ENCODE measurements at places on chromosomes 1 and 21. TPM values are rescaled to one million over a fixed set of nuclear protein-coding genes. Genes with fewer than 3 reads are reported as not detected.
A peak's percentile ranks its signal among the peaks of the same experiment; 100 is the strongest.

- no peaks in the 10 kb centered on the region for H3K36me3 ChIP-seq
- no peak for DNase-seq
- H3K4me1 ChIP-seq = no peaks in the 10 kb centered on the region
- H3K4me3 ChIP-seq = no peak overlapping the region
- H3K27me3 ChIP-seq = no peaks in the 10 kb centered on the region
Measured at GRCh38 chr1:15756143-15757015, 2.2 kb upstream of the FBLIM1 start.

DNA sequence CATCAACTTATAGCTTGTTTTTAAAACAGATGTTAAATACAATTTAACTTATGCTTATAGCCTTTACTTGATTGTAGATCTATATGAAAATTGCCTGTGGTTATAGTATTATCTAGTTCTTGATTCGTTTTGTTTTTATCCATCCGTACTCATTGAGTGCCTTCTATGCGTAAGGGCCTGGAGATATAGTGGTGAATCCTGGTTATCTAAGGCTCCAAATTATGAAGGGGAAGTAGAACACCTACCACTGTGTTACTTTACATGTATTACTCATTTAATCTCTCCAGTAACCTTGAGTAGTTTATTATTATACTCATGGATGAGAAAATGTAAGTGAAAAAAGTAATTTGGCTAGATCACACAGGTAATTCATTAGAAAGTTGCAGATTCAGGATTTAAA, 121.8 kb downstream of the OSBPL9 start:
- H3K27me3 ChIP-seq = no peaks in the 10 kb centered on the region
- no peak overlapping the region for H3K27ac ChIP-seq
- H3K4me3 ChIP-seq = no peak overlapping the region
- no peak for DNase-seq
- peaks cover 30% of the 10 kb centered on the region for H3K4me1 ChIP-seq

GRCh38 chr21:17491716-17492414, 21.0 kb upstream of the CXADR start:
- H3K27me3 ChIP-seq = no peaks in the 10 kb centered on the region
- H3K4me1 ChIP-seq = peaks cover 18% of the 10 kb centered on the region
- no peak for DNase-seq
- H3K36me3 ChIP-seq = no peaks in the 10 kb centered on the region

DNA sequence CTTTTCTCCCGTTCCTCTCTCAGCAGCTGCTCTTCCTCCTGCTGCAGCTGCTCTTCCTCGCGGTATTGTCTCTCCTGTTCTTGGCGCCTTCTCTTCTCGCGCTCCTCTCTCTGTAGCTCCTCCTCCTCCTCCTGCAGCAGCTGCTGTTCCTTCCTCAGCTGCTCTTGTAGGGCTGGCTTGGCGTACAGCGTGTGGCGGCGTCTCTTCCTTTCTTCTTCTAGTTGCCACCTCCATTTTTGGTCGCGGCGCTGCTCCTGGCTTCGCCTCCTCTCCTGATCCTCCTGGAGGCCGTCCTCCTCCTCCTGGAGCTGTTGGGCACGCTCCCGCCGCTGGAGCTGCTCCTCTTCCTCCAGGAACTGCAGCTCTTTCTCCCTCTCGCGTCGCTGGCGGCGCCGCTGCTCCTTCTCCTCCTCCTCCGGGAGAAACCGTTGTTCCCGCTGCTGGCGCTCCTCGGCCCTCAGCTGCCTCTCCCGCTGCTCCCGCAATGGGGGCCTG, 4.8 kb downstream of the TCHH start:
- DNase-seq = peak; percentile 55
- H3K4me3 ChIP-seq = peak overlapping the region; percentile 34
- peaks cover 21% of the 10 kb centered on the region for H3K4me1 ChIP-seq
- H3K36me3 ChIP-seq = no peaks in the 10 kb centered on the region
- H3K27me3 ChIP-seq = peaks cover 20% of the 10 kb centered on the region

DNA sequence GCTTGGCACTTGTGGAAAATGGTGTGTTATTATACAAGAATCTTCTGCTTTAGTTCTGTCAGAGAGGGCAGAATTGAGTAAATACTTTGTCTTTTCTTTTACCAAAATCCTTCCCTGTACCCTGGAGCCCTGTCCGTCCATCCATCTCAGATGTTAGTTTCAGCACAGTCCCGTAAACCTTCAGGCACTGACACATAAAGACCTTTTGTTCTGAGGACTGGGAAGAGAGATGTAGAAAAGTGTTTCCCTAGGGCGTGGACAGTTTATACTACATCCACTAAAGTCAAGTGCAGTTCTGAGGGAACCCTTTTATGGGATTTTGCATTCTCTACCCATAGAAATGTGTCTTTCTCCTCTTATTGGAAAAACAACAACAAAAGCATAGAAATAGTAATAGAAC, 162.4 kb downstream of the PDE4B start:
- H3K36me3 ChIP-seq = no peaks in the 10 kb centered on the region
- H3K4me3 ChIP-seq = no peak overlapping the region
- DNase-seq = no peak
- no peaks in the 10 kb centered on the region for H3K4me1 ChIP-seq
- H3K27ac ChIP-seq = no peak overlapping the region
- H3K27me3 ChIP-seq = no peaks in the 10 kb centered on the region

GRCh38 chr1:220528679-220529501, 954 bp downstream of the MARK1 start:
- H3K27me3 ChIP-seq = peaks cover 8% of the 10 kb centered on the region
- no peaks in the 10 kb centered on the region for H3K36me3 ChIP-seq
- no peak for DNase-seq
- H3K4me3 ChIP-seq = peak overlapping the region; percentile 51
- H3K27ac ChIP-seq = no peak overlapping the region

GRCh38 chr1:80882553-80882952, 918.2 kb upstream of the ADGRL2 start:
- no peak overlapping the region for H3K4me3 ChIP-seq
- no peaks in the 10 kb centered on the region for H3K27me3 ChIP-seq
- no peaks in the 10 kb centered on the region for H3K36me3 ChIP-seq
- H3K4me1 ChIP-seq = peaks cover 16% of the 10 kb centered on the region
- no peak overlapping the region for H3K27ac ChIP-seq
- DNase-seq = no peak

DNA sequence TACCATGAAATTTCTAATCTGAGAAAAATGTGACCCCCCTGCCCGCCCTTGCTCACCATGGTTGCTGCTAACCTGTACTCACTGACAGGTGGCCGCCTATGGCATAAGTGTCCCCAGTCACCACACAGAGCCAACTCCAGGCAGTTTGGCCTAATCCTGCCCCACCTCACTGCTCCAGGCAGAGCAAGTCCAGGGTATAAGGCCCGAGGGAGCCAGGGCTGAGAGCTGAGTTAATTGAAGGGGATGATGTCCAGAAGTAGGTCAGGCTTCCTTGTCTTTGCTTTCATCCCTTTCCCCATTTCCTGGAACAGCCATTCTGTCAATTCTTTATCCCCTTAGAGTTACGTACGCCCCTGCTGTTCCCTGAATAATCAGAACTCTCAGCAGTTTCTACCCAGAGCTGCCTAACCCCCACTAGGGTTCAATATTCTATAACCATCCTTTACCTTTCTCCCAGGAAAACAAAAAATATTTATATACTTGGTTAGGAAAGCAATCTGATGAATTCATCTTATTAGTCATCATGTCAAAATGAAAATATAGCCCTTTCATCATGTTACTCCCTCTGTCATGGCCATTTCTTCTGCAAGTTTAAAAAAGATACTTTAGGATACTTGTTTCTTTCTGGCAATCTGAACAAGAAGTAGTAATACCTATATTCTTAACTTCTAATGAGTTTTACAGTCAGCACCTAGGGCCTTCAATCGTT, 29.4 kb upstream of the CD101 start:
- DNase-seq = no peak
- H3K36me3 ChIP-seq = no peaks in the 10 kb centered on the region
- H3K4me1 ChIP-seq = no peaks in the 10 kb centered on the region
- no peaks in the 10 kb centered on the region for H3K27me3 ChIP-seq
- H3K27ac ChIP-seq = no peak overlapping the region

GRCh38 chr21:41228492-41228891, 60.5 kb downstream of the BACE2 start:
- no peak for DNase-seq
- H3K36me3 ChIP-seq = no peaks in the 10 kb centered on the region
- no peaks in the 10 kb centered on the region for H3K4me1 ChIP-seq
- H3K27ac ChIP-seq = no peak overlapping the region
- no peak overlapping the region for H3K4me3 ChIP-seq
- H3K27me3 ChIP-seq = no peaks in the 10 kb centered on the region

GRCh38 chr1:29629814-29630516, 393.6 kb downstream of the PTPRU start:
- H3K4me1 ChIP-seq = no peaks in the 10 kb centered on the region
- no peak for DNase-seq
- H3K27ac ChIP-seq = no peak overlapping the region
- no peaks in the 10 kb centered on the region for H3K27me3 ChIP-seq

DNA sequence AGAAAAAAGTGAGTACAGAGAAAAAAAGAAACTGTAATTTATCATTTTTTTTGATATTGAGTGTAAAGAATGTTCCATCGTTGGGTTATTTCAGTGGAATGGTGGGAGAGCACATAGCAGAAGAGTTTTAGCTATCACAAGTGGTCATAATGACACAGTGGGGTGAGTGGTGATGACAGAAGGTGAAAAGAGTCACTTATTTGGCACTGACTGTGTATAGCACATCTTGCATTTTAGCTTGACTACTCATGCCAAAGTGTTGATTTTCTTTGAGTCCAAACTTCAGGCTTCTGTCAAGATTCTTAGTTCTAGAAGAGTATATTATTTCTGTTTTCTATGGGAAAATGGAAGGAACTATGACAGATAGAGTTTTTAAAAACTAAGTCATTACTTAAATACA, 261.2 kb downstream of the GRIK1 start:
- H3K4me3 ChIP-seq = no peak overlapping the region
- H3K4me1 ChIP-seq = no peaks in the 10 kb centered on the region
- H3K27me3 ChIP-seq = no peaks in the 10 kb centered on the region
- no peaks in the 10 kb centered on the region for H3K36me3 ChIP-seq

The ERMAP gene
- total RNA-seq = 16.2 TPM

The MRPL37 gene
- 56.2 TPM for total RNA-seq

The SLC45A3 gene
- 17.0 TPM for total RNA-seq

The FCMR gene
- 3.2 TPM for total RNA-seq

The HEYL gene
- total RNA-seq = 2.6 TPM

Data from right lobe of liver (tissue), 6 donors.